ENCODE measurements at places on chromosomes 7 and 10.

- DNase-seq, result no peak
These were observed 3.9 kb upstream of the PVRIG start for GRCh38 chr7:100215895-100216294.

GRCh38 chr10:71766717-71767419 is 6.5 kb downstream of the VSIR start:
- no peak for DNase-seq

DNA sequence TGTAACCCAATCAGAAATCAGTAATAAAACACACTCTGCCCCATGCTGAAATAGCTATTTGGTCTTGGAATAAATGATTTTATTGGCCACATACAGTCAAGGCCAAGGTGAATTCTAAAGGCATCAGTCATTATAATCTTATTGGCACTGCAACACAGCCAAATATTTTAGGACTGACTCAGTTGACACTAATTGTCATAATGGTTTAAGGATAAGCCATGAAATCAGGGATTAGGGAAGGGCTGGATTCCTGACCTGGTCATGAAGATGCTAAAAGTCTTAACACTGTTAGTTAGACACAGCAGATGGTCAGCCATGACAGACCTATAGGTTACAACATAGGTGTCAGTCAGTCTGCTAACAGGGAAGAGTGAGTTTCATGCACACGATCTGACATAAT is 330.3 kb upstream of the NPSR1 start:
- DNase-seq, result no peak

- DNase-seq, result no peak
These were observed 109.6 kb upstream of the SP4 start for GRCh38 chr7:21317966-21318915.

DNA sequence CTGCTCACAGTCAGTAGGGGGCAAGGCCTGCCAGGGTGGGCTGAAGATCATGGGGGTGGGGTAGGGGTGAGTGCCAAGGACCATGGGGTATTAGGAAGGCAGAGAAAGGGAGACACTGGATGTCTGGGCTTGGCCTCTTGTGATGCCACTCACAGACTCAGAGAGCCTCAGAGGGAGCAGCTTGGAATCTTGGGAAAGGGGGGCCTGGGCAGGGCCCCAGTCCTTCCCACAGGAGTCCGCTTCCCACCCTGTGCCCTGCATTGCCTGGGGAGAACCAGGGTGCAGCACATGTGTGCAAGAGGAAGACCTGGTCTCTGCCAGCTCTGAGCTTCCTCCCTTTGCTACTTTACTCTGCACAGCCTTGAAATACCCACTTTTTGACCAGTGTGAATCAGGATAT is 4.3 kb downstream of the ADCY1 start:
- no peak for DNase-seq

- DNase-seq, result no peak
These were observed 53.0 kb upstream of the ABCB5 start for GRCh38 chr7:20562461-20562860.

- DNase-seq, result no peak
These were observed 174.9 kb downstream of the CREB5 start for GRCh38 chr7:28587211-28587610.

DNA sequence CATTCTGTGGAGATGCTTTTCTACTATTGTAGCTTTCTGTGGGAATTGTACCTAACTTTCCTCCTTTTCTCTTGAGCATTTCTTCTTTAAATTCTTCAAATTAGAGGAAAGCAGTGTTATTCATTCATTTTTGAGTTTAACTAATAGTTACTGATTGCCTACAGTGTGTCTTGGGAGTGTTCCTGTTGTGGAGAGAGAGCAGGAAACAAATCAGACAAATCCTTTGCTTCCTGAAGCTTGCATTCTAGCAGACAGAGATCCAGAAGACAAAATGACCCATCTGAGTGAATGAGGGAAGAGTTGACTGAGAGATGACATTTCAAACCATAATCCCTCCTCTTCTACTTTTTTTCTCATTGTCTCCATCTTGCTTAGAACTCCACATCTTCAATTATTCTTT is 170.4 kb downstream of the SUGCT start:
- DNase-seq, result no peak

DNA sequence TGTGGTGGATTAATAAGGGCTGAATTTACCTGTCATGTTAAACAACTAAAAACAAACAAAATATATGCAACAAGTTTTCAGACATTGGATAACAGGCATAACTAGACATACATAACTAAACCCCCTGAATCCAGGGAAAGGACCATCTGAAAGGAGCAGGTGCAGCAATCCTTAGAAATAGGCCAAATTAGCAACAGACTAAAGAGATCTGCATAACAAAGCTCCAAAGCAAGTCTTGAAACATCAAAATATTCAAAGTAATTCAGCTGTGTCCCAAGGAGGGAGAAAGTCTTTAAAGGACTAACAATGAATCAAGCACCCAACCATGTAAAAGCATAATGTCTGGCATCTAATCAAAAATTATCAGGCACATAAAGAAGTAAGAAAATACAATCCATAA is 475.1 kb downstream of the GRID1 start:
- no peak for DNase-seq

DNA sequence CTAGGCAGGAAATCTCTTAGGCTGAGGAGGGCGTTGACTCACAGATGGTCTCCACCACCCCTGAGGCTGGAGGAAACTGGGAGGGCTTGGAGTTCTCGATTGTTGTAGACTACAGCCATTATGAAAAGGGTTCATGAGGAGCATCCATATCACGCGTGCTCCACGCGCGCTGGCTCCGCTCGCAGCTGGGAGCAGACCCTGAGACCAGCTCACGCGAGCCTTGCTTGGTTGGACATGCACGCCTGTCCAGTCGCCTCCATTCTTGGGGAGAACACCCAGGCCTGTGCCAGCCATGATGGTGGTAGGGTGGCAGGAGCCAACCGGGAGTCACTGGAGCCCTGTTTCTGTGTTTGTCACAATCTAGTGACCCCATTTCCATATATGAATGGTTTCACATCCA is 139.1 kb downstream of the TCERG1L start:
- DNase-seq, result no peak

GRCh38 chr10:52322936-52323335 is 8.9 kb downstream of the DKK1 start:
- no peak for DNase-seq

- no peak for DNase-seq
These were observed 145.0 kb upstream of the ZNF32 start for GRCh38 chr10:43793704-43794103.

- no peak for DNase-seq
These were observed 21.8 kb downstream of the MRPS24 start for GRCh38 chr7:43847496-43847895.

DNA sequence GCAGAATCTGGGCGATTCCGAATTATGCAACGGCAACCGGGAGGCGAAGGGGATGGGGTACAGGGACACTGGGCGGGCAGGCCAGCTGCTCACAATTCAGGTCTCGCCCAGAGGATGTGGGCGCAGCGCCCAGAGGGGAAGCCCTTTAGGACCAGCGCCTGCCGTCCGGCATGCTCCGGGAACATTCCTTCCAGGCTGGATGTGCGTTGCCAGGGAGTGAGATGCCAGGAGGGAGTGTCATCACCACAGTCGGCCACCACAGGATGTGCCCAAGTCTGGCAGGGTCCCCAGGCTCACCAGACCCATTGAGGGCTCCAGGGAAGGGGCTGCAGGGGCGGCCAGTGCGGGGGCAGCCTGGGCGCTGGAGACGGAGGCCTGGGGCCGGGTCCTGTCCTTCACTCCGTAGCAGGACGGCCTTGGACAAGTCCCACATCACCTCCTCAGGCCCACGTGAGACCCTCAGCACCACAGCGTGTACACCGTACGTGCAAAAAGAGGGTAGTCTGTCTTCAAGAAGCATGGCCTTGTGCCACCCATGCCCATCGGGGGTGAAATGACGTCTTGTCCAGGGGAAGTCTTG is 63.9 kb downstream of the FOXL3 start:
- no peak for DNase-seq

DNA sequence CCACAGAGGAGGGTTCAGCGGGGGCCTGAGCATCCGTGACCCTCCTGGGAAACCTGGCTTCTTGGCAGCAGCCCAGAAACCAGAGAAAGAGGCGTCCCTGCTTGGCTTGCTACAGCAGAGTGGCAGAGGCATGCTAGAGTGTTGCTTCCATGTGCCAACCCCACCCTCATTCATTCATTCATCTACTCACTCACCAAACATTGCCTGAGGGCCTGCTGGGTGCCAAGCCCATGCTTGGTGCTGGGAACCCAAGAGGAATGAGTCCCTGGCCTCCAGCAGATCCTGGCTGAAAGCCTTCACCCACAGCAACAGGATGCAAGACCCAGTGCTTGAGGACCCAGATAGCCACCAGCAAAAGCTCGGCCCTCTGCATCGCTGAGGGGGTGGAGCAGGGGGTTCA is 129.0 kb downstream of the CDH23 start:
- no peak for DNase-seq

GRCh38 chr10:24249829-24250415 is 41.0 kb downstream of the KIAA1217 start:
- no peak for DNase-seq

DNA sequence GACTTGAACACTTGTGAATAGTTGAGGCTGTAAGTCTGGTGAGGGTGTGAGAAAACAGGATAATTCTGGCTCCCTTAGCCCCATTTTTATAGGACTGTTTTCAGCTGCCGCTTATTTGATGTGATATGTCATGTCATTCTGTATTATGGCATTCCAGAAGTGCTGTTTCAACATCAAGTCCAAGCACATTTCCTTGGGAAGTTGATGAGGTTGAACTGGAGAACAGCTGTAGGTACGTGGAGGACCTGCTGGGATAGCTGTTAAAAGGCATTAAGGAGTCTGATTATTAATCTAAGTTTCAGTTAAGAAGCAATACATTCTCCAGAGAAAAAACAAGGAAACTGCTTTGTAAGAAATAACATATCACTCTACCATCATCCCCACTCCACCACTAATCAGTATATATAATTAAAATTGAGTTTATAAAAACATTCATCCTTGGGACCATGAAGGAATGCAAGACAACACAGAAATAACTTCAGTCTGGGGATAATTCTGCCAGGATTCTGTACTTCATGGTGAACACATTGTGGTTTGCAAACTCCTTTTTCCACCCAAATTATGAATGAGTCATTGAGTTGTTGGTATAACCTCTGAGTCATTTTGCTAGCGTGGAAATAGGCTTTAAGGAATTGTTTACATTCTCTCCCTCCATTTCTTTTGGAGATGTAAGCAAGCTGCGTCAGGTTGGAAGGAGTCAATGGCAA is 39.9 kb upstream of the TMEM229A start:
- DNase-seq, result no peak

DNA sequence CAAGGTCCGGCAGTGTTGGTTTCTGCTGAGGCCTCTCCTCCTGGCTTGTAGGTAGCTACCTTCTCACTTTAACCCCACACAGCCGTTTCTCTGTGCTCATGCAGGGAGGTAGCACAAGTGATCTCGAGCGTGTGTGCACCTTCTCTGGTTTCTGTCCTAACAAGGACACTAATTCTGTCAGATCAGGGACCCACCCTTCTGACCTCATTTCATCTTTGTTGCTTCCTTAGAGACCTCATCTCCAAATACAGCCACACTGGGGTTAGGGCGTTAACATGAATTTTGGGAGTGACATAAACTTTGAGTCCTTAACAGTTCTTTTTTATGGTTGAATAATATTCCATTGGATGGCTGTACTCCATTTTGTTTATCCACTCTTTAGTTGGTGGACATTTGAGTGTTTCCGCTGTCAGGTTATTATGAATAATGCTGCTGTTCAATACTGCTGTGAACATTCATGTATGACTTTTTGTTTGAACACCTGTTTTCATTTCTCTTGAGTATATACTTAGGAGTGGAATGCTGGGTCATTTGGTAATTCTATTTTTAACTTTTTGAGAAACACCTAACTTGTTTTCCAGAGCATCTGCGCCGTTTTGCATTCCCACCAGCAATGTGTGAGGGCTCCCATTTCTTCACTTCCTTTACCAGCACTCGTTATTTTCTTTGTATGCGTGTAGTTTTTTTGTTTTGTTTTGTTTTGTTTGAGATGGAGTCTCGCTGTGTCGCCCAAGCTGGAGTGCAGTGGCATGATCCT is 57.5 kb downstream of the LCOR start:
- DNase-seq, result no peak

DNA sequence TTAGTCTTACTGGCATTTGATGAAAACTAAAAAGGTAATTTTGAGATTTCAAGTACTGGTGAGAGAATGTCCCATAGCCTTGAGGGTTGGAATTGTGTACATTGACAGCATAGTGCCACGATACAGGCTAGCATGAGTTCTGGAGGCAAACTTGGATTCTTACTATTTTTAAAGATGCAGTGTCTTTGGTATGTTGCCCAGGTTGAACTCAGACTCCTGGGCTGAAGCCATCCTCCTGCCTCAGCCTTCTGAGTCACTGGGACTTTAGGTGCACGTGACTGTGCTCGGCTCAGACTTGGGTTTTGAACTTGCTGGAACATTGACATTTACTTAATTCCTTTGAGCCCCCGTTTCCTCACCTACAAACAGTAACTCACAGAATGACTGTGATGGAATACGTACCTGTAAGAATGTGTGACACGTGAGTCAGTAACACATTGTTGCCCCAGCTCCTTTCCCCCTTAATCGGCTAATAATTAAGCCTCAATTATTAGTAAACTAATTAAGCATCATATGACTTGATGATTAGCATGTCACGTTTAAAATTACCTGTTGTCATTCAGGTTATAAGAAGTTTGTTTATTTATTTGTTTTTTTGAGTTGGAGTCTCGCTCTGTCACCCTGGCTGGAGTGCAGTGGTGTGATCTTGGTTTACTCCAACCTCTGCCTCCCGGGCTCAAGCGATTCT is 10.6 kb downstream of the DNAJB6 start:
- no peak for DNase-seq

GRCh38 chr10:77869626-77870420 is 56.7 kb downstream of the DLG5 start:
- DNase-seq, result no peak

GRCh38 chr10:130463876-130464364 is 327.7 kb downstream of the GLRX3 start:
- no peak for DNase-seq

GRCh38 chr7:90693939-90694338 is 97.8 kb downstream of the CDK14 start:
- DNase-seq, result no peak

- peak; percentile 62 for DNase-seq
These were observed 335.7 kb downstream of the PHTF2 start for GRCh38 chr7:78134256-78134655.
